CD4-positive, alpha-beta T cell treated with Interferon alpha-2 for 1 hour (primary cell): ENCODE measurements at places on chromosomes 11 and 22.
A peak's percentile ranks its signal among the peaks of the same experiment; 100 is the strongest.

- peak; percentile 92 for DNase-seq
Measured at GRCh38 chr11:67613960-67614715, 7.4 kb downstream of the NDUFV1 start.

- DNase-seq: no peak
Measured at GRCh38 chr11:61075891-61076290, 26.4 kb upstream of the CD5 start.

DNA sequence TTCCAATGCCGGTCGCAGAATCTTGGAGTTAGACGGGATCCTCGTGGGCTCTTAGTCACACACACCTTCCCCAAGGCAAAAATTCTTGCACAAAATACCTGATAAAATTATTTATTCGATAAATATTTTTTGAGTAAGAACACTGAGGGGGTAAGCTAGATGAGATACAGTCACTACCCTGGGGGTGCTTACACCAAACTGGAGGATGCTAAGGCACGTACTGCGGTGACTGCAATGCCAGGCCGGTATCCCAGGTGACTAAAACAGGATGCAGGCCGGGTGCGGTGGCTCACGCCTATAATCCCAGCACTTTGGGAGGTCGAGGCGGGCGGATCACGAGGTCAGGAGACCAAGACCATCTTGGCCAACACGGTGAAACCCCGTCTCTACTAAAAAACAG lies 1.7 kb upstream of the MRTFA start:
- no peak for DNase-seq

DNA sequence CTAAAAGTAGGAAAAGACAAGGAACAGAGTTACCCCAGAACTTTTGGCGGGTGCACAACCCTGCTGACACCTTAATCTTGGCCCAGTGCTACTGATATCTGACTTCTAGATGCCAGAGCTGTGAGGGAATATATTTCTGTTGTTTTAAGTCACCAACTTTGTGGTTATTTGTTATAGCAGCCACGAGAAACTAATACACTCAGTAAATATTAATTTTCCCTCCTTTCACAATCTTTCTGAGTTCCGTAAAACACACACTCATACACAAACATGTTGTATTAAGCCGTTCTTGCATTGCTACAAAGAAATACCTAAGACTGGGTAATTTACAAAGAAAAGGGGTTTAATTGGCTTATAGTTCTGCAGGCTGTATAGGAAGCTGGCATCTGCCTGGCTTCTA lies 16.1 kb upstream of the ZDHHC13 start:
- DNase-seq: no peak

DNA sequence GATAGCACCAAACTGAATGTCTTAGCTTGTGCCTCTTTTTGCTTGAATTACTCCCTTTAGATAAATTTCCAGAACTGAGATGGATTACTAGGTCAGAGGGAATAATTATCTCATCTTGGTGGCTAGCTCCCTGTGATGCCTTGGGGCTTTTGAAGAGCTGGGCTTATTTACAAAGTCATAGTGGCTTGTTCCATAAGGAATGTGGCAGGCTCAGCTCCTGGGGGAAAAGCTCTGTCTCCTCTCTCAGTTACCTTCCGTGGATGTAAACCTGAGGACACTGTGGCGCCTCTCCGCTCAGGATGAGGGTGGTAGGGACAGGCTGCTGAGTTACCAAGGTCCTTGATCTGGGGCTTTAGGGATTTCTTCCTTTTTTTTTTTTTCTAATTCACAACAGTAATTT lies 121.7 kb downstream of the PARVA start:
- DNase-seq: no peak

- DNase-seq: no peak
Measured at GRCh38 chr11:39569789-39570188, 1889.7 kb downstream of the LRRC4C start.

- no peak for DNase-seq
Measured at GRCh38 chr11:86043765-86044503, 24.9 kb downstream of the PICALM start.

DNA sequence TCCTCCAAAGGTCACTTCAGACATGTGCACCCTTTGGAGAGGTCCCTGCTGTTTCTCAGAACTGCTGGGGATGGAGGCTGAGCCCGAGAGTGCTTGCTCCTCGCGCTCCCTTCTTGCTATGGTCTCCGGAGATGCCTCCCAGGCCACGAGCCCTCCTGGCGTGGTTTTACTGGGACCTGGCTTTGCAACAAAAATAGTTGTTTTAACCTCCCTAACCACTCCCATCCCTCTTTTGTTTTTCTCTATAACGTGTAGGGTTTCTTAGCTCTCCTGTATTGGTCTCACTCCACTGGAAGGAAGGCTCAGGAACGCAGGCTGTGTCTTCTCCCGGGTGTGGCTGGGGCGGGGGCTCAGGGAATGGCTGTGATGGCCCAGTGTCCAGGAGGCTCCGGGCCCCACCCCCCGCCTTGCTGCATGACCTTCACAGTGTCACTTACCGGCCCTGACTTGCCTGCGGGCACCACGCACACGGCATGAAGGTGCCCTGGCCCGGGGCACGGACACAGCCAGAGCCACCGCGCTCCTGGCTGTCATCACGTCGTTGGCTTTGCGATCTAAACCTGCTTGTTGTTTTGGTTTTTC lies 5.6 kb downstream of the PTDSS2 start:
- DNase-seq: no peak

GRCh38 chr11:102950622-102951081 lies 4.9 kb downstream of the MMP13 start:
- no peak for DNase-seq

DNA sequence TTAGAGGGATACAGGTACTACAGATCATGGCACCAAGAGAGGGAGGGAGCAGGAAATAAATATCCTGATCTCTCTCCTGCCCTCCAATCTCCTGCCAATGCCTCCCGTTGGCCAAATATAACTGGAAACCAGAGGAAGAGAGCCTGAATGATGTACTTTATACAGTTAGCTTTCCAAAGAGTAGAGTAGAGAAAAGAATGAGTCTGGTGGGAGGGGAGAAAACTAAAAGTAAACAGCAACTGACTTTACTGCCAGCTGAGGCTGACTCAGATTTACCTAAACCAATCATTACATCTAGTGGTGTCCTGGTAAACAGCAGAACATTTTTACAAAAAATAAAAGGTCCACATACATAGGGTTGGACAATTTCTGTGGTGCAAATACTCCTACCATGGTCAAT lies 5.1 kb downstream of the MPZL3 start:
- DNase-seq: no peak

DNA sequence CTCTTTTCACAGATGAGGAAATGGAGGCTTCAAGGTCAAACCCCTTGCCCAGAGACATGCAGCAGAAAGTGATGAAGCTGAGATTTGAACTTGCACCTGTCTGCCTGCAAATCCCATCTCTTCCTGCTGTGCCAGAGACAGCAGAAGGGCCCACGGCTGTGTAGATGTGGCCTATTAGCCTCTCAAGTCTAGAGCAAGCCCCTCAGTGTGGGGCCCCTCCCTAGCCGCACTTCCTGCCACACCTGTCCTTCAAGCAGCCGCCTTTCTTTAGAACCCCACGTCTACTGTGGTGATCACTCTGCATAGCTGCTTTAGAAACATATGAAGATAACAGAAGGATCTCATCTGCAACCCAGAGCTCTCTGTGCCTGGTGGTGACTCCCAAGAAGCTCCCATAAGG lies 41.2 kb upstream of the JAM3 start:
- peak; percentile 65 for DNase-seq

GRCh38 chr22:45096256-45096907 lies 67.3 kb upstream of the NUP50 start:
- peak; percentile 29 for DNase-seq

GRCh38 chr11:33987975-33988580 lies 63.5 kb upstream of the CAPRIN1 start:
- DNase-seq: peak; percentile 78

DNA sequence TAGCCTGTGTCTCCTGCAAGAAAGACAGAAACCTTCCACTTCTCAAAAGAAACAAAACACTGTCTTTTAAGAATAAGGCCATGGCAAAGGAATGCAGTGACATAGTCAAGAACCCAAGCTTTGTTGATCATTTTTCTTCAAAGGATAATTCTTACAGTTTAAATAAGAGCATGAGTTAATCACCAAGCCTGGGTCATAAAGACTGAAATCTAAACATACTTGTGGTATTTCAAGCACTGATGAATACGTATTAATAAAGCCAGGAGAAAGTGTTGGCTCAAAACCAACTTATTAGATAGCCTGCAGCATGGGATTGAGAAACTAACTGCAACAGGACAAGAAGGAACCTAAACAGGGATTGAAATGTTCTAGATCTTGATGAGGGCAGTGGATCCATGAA lies 143.3 kb upstream of the MTNR1B start:
- DNase-seq: no peak

GRCh38 chr22:31102441-31103081 lies 4.8 kb downstream of the SELENOM start:
- no peak for DNase-seq

DNA sequence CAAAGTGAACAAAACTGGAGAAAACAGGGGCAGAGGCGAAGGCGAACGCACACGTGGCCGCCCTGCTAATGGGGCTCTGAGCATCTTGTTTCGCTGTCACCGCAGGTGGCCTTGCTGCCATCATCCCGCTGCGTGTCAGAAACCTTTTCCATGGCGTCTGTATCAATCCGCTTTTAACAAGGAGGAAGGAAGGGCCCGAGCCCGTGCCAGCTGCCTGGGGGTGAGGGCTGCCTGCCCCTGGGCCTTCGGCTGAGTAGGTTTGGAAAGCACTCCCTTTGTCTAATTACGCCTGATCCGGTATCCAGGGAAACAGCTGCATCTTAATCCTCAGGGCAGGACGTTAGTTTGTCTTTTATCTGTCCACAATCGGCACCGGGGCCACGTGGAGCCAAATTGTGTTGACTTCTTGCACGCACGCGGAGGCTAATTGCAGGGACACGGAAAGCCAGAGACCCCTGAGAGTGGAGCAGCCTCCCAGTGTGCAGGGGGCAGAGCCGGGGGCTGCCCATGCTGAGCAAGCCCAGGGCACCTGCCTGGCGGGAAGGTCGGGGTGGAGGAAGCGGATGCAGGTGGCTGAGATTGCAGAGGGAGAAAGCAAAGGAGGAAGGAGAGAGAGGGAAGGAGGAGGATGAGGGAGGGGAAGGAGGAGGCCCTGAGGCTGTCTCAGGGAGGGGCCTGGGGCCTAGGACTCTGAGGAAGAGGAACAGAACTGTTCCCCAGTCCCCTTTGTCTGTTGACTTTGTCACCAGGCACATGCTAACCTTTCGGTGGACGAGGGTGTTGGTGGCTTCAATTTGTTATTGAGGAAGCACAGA lies 19.2 kb upstream of the TH start:
- DNase-seq: no peak

GRCh38 chr11:35031867-35032266 lies 107.1 kb upstream of the CD44 start:
- no peak for DNase-seq

DNA sequence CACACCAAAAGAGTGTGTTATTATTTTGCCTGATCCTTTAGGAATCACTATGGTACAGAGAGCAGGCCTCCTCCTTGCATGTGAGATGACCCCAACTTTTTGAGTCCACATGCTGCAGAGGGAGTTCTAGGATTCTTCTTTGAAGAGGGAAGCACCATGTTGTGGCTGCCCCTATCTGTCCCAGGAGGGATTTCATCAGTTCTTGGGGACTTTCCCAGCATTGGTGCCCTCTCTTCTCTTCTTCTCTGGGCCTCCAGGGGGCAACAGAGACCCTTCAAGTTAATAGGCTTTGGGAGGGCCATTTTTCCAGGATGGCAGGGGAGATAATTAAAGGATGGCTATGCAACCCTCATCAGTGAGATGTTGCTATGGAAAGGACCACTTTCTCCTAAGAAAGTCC lies 3.6 kb downstream of the MMP1 start:
- no peak for DNase-seq

GRCh38 chr11:86374069-86374468 lies 618 bp upstream of the CCDC81 start:
- DNase-seq: no peak

- no peak for DNase-seq
Measured at GRCh38 chr22:24763872-24764485, 10.5 kb downstream of the PIWIL3 start.

GRCh38 chr22:26592421-26592891 lies 2.5 kb upstream of the TPST2 start:
- peak; percentile 39 for DNase-seq

DNA sequence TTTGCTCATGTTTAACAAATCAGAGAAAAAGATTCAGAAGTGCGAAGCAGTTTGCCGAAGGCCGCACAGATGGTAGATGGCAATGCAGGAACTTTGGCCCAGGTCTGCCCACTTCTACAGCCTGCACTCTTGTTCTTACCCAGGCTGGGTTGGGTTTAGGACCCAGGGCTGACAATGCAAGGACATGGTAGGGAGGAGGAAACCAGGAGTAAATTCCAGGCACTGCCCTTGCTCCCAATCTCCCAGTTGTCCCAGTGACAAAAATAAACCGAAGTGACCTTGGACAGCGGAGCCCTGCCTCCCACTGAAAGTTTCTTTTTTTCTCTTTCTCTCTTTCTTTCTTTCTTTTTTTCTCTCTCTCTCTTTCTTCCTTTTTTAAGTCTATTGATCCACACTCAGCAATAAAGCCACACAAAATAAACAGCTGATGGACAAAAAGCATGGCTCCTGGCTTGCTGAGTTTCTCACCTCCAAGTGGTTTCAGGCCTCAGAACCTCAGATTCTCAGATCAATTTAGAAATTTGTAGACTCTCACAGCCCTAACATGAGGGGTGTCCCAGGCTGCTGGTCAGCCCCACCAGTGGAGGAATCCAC lies 33.5 kb upstream of the FCHSD2 start:
- no peak for DNase-seq

GRCh38 chr22:47213571-47214230 lies 451.3 kb downstream of the TBC1D22A start:
- DNase-seq: peak; percentile 19

- DNase-seq: no peak
Measured at GRCh38 chr11:13102865-13103539, 93.9 kb downstream of the RASSF10 start.

DNA sequence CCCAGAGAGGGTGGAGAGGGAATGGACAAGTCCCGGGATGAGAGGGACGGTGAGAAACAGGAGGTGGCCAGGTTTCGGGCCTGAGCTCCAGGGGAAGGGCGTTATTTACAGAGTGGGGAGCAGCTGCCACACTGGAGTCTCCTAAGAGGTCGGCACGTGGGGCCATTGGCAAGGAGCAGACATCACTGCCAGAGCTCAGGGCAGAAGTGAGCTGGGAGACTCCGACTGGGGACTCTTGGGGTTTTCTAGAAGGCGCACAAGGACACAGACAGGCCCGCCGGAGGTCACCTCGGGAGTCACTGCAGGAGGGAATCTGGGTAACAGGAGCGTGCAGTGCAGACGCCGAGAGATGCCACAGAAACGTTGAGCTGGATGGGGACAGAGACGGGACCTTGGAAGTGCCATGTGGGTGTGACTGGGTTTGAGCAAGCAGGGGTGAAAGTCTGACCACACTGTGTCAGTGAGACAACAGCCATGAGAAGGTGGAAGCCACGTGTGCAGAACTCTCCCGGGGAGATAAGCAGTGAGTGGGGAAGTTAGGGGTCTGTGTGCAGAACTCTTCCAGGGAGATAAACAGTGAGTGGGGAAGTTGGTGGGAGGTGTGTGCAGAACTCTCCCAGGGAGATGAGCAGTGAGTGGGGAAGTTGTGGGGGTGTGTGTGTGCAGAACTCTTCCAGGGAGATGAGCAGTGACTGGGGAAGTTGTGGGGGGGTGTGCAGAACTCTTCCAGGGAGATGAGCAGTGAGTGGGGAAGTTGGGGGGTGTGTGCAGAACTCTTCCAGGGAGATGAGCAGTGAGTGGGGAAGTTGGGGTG lies 187.5 kb downstream of the SHANK2 start:
- DNase-seq: no peak

GRCh38 chr11:27705873-27706820 lies 5.9 kb upstream of the BDNF start:
- peak; percentile 3 for DNase-seq
